ENCODE measurements at places on chromosomes 16 and 17.

DNA sequence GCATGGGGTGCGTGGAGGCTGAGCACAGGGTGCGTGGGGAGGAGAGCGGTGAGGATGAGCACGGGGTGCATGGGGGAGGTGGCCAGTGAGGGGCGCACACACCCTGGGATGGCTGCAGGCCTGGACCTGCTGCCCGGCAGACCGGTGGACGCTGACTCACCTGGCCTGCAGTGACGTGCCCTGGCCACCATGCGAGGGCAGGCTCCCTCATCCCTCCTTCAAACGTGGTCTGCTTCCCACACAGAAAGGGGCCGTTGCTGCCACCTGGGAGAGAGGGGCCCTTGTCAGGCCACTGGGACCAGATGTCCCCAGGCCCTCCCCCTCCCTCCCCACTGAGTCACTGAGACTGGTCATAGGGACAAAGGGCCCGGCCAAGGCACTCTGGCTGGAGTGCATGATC is 20.1 kb upstream of the APRT start:
- no peak for DNase-seq

GRCh38 chr16:53654946-53655345 is 48.7 kb downstream of the RPGRIP1L start:
- DNase-seq, result no peak

- DNase-seq, result no peak
Measured at GRCh38 chr16:75317101-75317522, 65.7 kb upstream of the BCAR1 start.

DNA sequence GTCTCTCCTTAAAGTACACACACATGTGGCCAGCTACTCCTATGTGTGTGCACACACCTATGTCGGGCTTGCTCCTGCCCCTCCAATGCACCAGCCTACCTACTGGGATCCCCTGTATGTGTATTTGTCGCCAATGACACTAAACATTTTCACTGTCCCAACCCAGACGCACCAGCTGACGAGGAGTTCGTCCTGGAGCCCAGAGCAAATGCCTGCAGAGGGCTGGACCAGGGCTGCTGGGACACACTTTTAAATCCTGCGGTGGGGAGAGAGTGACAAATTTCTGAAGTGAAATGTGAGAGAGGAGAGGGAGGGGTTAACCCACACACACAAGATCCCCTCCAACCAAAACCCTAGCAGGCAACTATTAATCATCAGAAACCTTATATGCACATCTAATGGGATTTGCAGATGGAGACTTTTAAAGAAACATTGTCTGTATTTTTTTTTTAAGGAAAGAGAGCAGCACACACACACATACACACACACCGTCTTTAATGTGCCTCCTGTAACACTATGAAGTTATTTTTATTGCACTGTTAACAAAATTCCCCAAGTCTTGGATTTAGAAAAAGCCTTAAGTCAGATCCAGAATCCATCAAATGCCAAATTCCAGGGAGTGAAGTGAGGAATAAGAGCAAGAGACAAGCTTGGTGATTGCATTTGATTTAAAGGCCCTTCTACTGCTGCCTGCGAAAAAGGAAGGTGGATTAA is at the start of gene MEOX1:
MEOX1 (minus strand) TSS at position 224 of the 714 bp plus-strand sequence. CDS start 388 bp downstream, outside the sequence.
- no peak for DNase-seq

DNA sequence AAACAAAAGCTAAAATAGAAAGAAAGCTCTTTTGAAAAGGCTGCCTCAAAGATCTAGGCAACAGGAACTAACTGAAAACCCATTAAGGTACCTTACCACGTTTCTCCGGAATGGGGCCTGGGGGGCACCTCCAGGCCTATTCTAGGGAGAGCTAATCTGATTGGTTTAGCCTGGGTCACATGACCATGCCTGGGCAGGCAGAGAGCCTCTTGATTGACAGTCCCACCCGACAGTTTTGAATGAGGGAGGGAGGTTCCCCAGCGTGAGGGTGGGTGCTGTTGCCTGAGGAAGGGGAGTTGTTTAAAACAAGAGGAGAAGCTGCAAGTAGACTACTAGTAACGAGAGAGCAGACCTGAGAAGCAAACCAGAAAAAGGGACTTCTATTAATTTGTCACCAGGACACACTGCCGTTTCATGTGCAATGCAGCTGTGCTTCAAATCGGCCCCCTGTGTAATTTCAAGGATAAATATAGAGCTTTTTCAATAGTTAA is 143.4 kb upstream of the HS3ST2 start:
- DNase-seq, result peak; percentile 56

- peak; percentile 39 for DNase-seq
Measured at GRCh38 chr16:77723108-77723514, 797 bp downstream of the NUDT7 start.

- no peak for DNase-seq
Measured at GRCh38 chr17:3040882-3041281, 22.5 kb downstream of the OR1D5 start.

DNA sequence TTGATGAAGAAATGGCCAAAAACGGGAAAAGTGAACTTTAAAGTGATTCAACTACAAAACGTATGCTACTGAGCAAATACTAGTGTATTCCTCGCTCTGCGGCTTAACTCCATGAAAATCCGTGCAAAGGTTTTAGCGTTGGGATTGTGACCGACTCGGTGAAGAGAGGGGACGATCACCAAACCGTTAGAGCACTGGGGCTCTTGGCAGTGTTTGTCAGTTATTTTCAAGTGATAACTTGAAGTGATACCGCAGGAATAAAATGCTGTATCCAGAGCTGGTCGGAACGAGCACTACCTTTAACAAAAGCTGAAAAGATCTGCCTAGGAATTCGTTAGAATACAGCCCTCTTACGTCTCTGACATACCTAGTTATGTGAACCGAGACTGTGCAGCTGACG is 773 bp upstream of the PPM1D start:
- DNase-seq, result no peak

DNA sequence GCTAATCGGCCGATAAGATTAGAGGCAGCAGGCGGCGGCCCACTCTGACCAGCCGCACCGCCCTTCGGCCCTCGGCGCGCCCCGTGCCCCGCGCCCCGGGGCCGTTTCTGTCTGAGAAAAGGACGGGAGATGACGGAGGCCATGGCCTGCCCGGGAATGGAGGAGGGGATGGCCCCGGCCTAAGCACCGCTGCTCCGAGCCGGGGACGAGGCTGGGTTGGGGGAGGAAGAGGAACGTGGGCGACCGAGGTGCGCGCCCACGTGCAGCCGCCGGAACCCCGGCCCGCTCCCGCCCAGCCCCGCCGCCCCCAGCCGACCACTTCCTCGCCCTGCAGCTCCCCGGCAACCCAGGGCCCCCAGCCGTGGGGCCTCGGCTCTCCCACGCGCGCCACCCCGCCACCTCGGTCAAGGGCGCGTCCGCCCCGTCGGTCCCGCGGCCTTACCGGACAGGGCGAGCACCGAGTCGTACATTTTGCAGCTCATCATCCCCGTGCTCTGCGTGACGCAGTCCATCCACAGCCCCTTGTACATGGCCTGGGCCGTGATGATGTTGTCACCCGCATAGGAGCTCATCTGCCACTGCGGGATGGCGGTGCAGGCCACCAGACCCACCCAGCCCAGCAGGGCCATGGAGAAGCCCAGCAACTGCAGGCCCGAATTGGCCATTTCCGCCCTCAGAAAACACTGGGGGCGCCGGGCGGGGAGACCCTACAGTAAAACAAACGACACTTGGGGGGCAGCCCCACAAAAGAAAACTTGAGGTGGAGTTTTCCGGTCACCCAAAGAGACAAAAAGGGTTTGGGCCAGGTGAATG is 693 bp downstream of the CLDN7 start:
- peak; percentile 33 for DNase-seq

- DNase-seq, result no peak
Measured at GRCh38 chr17:17815436-17816200, 21.2 kb downstream of the SREBF1 start.

DNA sequence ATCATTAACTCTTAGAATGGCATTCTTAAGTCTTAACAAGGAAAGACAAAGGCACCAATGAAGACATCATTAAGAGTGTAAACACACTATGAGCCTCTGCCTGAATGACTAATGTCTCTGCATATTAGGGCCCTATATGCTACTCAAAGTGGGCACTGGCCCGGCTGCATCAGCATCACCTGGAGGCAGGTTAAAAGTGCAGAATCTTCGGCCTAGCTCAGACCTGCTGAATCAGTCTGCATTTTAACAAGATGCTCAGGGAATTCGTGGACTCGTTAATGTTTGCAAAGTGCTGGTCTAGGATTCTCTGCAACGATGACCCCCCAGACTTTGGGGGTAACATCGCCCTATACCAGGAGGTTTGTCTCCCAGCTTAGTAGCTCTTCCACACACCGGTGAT is 6.7 kb downstream of the MPP3 start:
- no peak for DNase-seq

GRCh38 chr17:53092072-53092471 is 730.7 kb upstream of the KIF2B start:
- DNase-seq, result no peak

GRCh38 chr17:35372846-35373533 is 431 bp downstream of the SLFN11 start:
- DNase-seq, result peak; percentile 70

DNA sequence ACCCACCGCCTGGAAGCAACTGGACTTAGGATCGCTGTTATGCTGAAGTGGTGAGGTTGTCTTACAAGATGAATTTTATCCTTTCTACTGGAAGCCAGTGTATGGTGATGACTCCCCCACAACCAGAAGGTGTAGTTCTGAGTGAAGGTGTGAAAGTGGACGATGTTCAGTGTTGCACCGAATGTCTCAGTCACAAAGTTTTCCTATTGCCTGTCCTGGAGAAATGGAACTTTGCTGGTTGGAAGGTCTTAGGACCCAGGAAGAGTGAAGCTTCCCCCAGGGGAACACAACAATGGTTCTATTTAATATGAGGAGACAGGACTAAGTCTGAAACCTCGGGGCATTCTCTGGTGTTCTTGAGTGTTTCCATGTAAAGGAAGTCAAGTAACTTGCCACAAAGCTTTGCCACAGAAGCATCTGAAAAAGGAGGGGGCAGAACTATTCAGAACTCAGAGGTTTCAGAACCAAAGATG is 44.2 kb downstream of the USP22 start:
- no peak for DNase-seq

GRCh38 chr17:27531469-27531961 is 75.3 kb downstream of the KSR1 start:
- DNase-seq, result peak; percentile 68

- DNase-seq, result no peak
Measured at GRCh38 chr17:44171931-44172455, 1.5 kb downstream of the ASB16 start.

DNA sequence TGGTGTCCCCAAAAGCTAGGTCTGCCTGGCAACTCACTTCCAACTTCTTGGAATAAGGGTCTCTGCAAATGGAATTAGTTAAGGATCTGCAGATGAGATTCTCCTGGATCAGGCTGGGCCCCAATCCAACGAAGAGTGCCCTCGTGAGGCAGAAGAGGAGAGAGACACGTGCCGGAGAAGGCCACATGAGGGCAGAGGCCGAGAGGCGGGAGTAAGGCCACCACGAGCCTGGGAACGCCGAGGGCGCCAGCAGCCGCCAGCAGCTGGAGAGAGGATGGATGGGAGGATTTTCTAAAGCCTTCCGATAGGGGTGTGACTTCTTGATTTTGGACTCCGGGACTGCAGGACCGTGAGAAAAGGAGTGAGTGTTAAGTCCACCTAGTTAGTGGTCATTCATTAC is 76.3 kb downstream of the JPH3 start:
- no peak for DNase-seq

GRCh38 chr16:52439171-52439701 is 107.7 kb downstream of the TOX3 start:
- no peak for DNase-seq

GRCh38 chr17:5897275-5897911 is 172.8 kb upstream of the WSCD1 start:
- no peak for DNase-seq

GRCh38 chr17:50111673-50112655 is 16.8 kb downstream of the PDK2 start:
- DNase-seq, result no peak

- peak; percentile 72 for DNase-seq
Measured at GRCh38 chr16:1308036-1308976, 1.1 kb upstream of the UBE2I start.

DNA sequence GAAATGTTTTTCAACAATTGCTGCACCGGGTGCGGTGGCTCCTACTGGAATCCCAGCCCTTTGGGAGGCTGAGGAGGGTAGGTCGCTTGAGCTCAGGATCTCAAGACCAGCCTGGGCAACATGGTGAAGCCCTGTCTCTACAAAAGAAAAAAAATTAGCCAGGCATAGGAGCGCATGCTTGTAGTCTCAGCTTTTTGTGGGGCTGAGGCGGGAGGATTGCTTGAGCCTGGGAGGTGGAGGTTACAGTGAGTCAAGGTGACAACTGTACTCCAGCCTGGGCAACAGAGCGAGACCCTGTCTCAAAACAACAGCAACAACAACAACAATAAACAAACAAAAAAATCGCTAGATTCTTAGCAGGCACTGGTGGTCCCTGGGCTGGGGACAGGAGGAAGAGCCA is 28.5 kb downstream of the IL21R start:
- DNase-seq, result no peak

DNA sequence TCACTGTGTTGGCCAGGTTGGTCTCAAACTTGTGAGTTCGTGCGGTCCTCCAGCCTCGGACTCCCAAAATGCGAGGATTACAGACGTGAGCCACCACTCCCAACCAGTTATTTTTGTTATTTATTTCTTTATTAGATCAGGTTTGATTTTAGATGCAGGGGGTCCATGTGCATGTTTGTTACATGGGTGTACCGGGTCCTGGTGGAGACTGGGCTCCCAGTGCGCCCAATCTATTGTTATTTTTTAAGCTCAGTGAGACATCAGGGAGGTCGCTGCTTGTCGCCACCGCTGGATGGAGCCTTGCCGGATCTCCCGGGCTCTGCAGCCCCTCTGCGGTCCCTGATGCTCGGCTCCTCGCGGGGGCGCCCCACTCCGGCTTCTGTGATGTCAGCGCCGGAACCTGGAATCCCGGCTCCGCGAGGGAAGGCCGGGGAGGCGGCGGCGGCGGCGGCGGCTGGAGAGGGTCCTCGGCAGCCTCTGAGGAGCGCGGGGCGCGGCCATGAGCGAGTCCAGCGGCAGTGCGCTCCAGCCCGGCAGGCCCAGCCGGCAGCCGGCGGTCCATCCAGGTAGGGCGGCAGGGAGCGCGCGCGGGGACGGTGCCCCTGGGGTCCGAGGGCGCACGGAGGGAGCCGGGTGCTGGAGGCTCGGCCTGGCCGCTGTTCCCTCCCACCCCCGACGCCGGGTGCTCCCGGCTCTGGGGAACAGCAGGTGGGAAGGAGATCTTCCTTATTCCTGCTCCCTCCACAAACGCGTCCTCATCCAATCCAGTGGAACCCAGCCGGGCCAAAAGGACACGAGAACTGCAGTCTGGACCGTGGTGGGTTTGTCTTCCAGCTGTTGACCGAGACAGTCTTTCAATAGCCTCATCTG is at the start of gene TMC7:
TMC7 (plus strand) TSS at position 370 of the 870 bp plus-strand sequence; CDS start at position 500, 130 bp downstream.
- peak; percentile 78 for DNase-seq

- no peak for DNase-seq
Measured at GRCh38 chr17:38705803-38706504, 881 bp downstream of the MLLT6 start.

Data from hematopoietic multipotent progenitor cell treated with erythropoietin and hydrocortisone succinate and interleukin-3 and kit ligand, for 6 days (in vitro differentiated cells).